ENCODE measurements at places on chromosomes 2 and 18. TPM values are rescaled to one million over a fixed set of nuclear protein-coding genes. Genes with fewer than 3 reads are reported as not detected.

DNA sequence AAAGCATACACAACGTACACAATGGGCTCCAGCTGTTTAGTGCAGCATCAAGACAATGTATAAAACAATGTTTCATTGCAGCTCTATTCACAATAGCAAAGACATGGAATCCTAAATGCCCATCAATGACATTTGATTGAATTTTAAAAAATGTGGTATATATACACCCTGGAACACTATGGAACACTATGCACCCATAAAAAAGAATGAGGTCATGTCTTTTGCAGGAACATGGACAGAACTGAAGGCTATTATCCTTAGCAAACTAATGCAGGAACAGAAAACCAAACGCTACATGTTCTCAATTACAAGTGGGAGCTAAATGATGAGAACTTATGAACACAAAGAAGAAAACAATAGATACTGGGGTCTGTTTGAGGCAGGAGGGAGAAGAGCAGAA, 315.5 kb downstream of the AGPS start:
- no peaks in the 10 kb centered on the region for H3K4me1 ChIP-seq
- no peaks in the 10 kb centered on the region for H3K36me3 ChIP-seq
- DNase-seq: no peak

Gene DSG1
- not detected for total RNA-seq

Gene ADAM23
- 0.29 TPM for total RNA-seq

GRCh38 chr2:98896944-98897343, 39.1 kb downstream of the CRACDL start:
- no peak overlapping the region for H3K4me3 ChIP-seq
- no peaks in the 10 kb centered on the region for H3K4me1 ChIP-seq
- H3K27ac ChIP-seq: no peak overlapping the region

- no peaks in the 10 kb centered on the region for H3K27me3 ChIP-seq
- peak; percentile 80 for DNase-seq
- H3K36me3 ChIP-seq: no peaks in the 10 kb centered on the region
- peak overlapping the region; percentile 98 for H3K27ac ChIP-seq
- H3K4me3 ChIP-seq: peak overlapping the region; percentile 59
Observed at GRCh38 chr2:42132966-42133641, 36.0 kb upstream of the EML4 start.

DNA sequence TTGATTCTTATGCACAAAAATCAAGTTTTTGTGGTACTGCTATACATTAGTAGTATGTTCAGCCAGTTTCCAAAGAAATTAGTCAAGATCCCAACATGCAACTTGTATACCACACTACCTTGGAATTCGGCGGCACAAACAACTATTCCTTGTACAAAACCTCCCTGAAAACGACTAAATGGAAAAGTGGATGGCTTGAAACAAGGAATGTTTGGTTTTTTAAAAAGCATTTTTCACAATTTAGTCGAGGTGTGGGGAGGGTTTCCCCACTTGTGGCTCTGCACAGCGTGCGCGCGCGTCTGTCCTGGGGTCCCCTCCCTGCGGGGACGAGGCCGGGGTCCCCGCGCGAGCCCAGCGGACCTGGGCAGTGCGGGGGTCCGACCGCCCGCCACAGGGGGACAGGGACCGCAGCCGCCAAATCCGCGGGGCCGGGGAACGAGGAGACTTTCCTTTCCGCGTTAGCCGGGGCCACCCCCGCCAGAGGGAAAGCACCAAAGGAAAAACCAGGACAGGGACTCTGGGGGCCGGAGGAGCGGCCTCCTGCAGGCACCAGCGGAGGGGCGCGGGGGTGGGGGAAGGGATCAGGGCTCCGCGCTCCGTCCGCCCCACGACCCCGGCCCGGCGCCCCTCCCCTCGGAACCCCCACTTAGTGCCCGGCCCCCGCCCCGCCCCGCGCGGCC, 534 bp upstream of the SOCS6 start:
- H3K4me1 ChIP-seq: peaks cover 18% of the 10 kb centered on the region
- peak overlapping the region; percentile 47 for H3K27ac ChIP-seq
- peak; percentile 95 for DNase-seq
- H3K27me3 ChIP-seq: no peaks in the 10 kb centered on the region

Gene TGFBRAP1
- 32.6 TPM for total RNA-seq

GRCh38 chr18:78001811-78002210, 752.2 kb downstream of the GALR1 start:
- no peaks in the 10 kb centered on the region for H3K27me3 ChIP-seq
- H3K4me1 ChIP-seq: no peaks in the 10 kb centered on the region
- H3K36me3 ChIP-seq: no peaks in the 10 kb centered on the region
- H3K4me3 ChIP-seq: no peak overlapping the region

- H3K4me3 ChIP-seq: no peak overlapping the region
- no peaks in the 10 kb centered on the region for H3K4me1 ChIP-seq
- peaks cover 40% of the 10 kb centered on the region for H3K27me3 ChIP-seq
- no peaks in the 10 kb centered on the region for H3K36me3 ChIP-seq
Observed at GRCh38 chr2:232521959-232522622, 1.9 kb downstream of the PRSS56 start.

Gene B4GALT6
- total RNA-seq: 2.2 TPM
